ENCODE measurements at places on chromosomes 1 and 21.

DNA sequence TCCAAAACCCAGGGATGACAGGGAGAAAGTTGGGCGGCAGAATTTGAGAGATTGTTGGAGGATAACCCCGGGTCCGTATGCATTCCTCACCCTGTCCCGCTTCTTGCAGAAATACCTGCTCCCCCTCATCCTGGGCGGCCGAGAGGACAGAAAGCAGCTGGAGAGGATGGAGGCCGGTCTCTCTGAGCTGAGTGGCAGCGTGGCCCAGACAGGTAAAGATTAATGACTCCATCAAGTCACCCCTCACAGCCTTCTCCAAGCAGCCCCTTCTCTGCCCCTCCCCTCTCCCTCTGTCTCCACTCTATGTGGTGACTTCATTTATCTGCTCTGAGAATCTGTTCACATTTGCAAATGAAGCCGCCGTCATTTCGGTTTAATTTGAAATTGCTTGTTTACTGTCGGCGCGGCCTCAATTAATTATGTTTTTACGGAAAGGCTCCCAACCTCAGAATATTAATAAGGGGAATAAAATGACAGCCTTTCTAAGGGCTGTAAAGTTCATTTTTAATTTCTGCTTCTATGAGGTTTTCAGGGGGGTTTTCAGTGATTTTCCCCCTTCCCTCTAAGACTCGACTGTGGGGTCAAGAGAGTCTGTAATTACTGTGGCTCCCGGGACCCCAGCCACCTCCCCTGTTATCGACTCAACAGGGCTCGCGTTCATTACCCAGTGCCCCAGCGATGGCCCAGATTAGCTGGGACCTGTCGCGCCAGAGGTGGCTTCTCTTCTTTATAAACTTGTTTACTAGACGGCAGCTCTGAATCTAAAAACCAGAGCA, 148.3 kb downstream of the PEX14 start:
- DNase-seq = no peak

- no peak for DNase-seq
Observed at GRCh38 chr21:27314131-27314530, 347.2 kb upstream of the ADAMTS5 start.

- no peak for DNase-seq
Observed at GRCh38 chr1:81430236-81430938, 370.3 kb upstream of the ADGRL2 start.

DNA sequence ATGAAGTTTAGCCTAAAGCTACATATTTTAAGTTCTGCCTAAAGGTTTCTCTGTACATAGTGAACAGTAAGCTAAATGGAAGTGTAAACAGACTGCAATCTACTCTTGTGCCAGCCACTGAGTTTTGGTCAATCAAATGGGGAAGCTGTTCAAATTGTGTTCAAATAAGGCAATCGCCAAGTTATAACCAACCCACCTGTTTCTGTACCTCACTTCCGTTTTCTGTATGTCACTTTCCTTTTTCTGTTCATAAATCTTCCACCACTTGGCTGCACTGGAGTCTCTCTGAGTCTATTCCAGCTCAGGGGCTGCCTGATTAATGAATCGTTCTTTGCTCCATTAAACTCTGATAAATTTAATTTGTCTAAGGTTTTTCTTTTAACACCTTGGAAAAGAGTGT, 10.8 kb upstream of the THEM4 start:
- no peak for DNase-seq

- no peak for DNase-seq
Observed at GRCh38 chr1:8941906-8942305, 3.8 kb upstream of the CA6 start.

DNA sequence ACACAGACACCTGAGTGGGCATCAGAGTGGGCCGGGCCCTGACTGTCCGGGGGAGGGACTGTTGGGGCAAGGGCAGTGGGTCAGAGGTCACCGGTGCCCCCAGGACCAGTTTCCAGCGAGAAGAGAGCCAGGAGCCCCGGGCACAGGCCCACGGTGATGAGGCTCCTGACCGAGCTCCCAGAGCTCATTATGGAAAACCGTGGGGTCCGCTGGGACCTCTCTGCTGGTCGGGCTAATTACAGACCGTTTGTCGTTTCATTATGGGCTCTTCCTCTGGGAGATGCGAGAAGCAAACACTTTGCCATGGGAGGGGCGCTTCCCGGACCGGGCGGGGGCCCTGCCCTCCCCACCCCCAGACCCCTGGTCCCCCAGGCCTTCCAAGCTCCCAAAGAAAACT, 12.0 kb upstream of the TTLL10 start:
- DNase-seq = no peak

All from D721Med (cell line).